CD8-positive, alpha-beta memory T cell (primary cell): ENCODE measurements at places on chromosomes 2 and 18. TPM values are rescaled to one million over a fixed set of nuclear protein-coding genes. Genes with fewer than 3 reads are reported as not detected.

DNA sequence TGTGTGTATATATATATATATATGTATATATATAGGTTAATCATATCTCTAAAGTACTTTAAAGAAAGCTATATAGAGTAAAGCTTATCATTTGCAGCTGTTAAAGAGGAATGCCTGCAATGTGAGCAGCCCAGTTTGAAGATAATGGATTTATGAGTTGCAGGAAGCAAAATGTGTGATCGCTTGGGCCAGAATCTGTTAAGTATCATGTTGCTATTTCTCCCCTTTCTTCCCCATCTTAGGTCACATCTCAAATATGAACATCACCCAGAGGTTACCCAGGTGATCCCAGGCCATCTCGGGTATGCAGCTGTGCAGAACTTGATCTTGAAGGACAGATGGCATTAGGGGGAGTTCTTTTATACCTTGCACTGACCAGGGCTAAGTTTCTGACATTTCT lies 316.5 kb downstream of the MTX2 start:
- H3K27ac ChIP-seq, result no peak overlapping the region
- H3K36me3 ChIP-seq, result no peaks in the 10 kb centered on the region
- H3K27me3 ChIP-seq, result no peaks in the 10 kb centered on the region
- DNase-seq, result no peak

GRCh38 chr2:221466744-221467143 lies 105.4 kb downstream of the EPHA4 start:
- H3K4me1 ChIP-seq, result peaks cover 29% of the 10 kb centered on the region
- H3K4me3 ChIP-seq, result no peak overlapping the region
- DNase-seq, result no peak
- H3K27ac ChIP-seq, result no peak overlapping the region
- no peaks in the 10 kb centered on the region for H3K36me3 ChIP-seq
- H3K27me3 ChIP-seq, result no peaks in the 10 kb centered on the region

DNA sequence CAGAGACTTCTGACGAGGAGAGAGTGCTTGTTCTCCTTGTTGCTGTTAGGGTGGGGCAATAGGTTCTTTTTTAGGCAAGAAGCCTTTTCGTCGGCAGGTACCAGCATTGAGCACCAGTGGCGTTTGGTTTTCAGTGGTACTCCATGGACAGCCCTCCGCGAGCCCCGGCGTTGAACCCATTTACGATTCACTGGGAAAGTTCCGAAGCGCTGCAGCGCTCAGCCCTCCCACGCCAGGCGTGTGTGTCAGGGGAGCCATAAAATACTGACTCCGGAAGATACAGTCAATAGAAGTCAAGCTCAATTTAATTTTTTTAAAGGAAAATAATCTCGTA lies 494 bp upstream of the ROCK1 start:
- H3K4me1 ChIP-seq, result peaks cover 28% of the 10 kb centered on the region
- peak overlapping the region; percentile 47 for H3K27ac ChIP-seq
- no peaks in the 10 kb centered on the region for H3K27me3 ChIP-seq
- H3K36me3 ChIP-seq, result no peaks in the 10 kb centered on the region
- H3K4me3 ChIP-seq, result peak overlapping the region; percentile 77
- DNase-seq, result no peak

The CD207 gene
- polyA plus RNA-seq, result not detected

- no peaks in the 10 kb centered on the region for H3K4me1 ChIP-seq
- no peak overlapping the region for H3K27ac ChIP-seq
- no peak overlapping the region for H3K4me3 ChIP-seq
Measured at GRCh38 chr2:187924293-187924692, 367.4 kb upstream of the GULP1 start.

GRCh38 chr2:213101692-213102460 lies 49.5 kb downstream of the IKZF2 start:
- no peak overlapping the region for H3K4me3 ChIP-seq
- H3K36me3 ChIP-seq, result no peaks in the 10 kb centered on the region
- no peak overlapping the region for H3K27ac ChIP-seq
- no peaks in the 10 kb centered on the region for H3K27me3 ChIP-seq
- H3K4me1 ChIP-seq, result no peaks in the 10 kb centered on the region

The DPP4 gene
- polyA plus RNA-seq, result 71.7 TPM
